ENCODE measurements at places on chromosomes 2 and 18. TPM values are rescaled to one million over a fixed set of nuclear protein-coding genes. Genes with fewer than 3 reads are reported as not detected.

The ACMSD gene
- not detected for total RNA-seq

DNA sequence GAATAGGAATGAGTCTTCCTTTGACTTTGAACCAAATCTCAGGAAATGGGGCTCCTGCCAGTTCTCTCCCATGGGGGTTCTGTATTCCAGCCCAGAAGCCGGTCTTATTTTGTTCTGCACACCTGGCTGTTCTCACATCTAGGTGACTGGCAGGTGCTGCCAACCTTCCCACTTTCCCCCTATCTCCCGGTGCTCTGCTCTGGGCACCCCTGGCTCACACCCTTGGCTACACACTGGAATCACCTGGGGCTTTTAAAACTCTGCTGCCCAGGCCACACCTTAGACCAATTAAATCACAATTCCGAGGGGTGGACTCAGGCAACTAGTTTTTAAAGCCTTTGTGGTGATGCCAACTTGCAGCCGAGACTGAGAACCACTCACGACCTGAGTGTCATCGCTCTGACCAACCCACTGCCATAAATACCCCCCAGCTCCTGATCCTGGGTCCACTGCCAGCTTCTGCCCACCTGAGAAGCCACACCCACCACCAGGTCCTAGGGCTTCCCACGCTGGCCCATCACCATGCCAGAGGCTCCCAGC, 69.2 kb downstream of the KCNF1 start:
- no peak for DNase-seq

- no peak for DNase-seq
These were observed 942.6 kb downstream of the SUCLG1 start for GRCh38 chr2:83516503-83516902.

The NT5C1B gene
- not detected for total RNA-seq

The PPP1R1C gene
- total RNA-seq = not detected

DNA sequence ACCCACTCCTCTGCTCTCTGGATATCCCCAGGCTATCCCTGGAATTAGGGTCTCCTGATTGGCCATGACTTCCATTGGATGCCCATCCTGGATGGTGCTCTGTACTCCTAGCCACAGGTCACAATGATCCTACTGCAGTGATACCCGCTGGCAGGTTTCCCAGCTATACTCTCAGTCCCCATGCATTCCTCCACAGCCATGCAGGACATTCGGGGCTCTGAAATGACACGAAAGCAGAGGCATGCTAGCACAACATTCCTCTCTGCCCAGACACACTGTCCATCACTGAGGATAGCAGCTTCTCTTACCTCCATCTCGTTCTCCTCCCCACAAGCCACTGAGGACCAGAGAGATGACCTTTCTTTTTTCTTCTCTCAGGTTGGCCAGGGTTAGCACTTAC, 51.7 kb upstream of the SPATS2L start:
- no peak for DNase-seq

GRCh38 chr2:182280118-182280517, 146.7 kb downstream of the PDE1A start:
- peak; percentile 10 for DNase-seq

- DNase-seq = no peak
These were observed 7.7 kb upstream of the KCNE4 start for GRCh38 chr2:223044092-223044836.

The C2orf78 gene
- not detected for total RNA-seq

DNA sequence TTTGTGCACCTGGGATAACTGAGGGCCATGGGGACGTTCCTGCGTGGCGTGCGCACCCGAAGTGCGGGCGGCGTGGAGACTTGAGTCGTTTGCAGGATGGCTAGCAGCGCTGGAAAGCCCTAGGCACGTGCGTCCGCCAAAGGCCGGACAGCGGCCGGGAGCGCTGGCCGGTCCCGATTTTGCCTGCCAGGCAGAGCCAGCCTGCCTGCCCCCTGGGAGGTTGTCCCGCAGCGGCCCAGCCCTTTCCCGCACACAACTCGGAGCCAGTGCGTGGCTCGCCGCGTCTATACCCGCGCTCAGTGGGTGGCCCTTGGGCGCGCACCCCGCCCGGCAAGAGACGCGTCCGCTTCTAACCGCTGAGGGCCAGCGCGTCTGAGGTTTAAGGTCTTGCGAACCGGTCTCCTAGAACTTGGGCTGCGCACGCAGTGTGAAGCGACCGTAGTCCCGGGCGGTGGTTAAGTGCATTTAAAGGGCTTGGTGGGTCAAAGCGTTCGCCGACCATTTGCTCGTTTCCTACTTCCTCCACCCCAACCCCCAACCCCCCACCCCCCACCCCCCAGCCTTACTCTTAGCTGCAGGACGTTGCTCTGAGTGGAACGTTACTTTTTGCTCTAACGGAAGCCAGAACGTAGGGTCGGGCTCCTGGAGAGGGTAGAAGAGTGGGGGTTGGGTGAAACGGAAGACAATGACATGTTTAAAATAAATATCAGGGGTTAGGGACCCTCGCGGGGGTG, 627 bp downstream of the CDCA7 start:
- peak; percentile 70 for DNase-seq

- DNase-seq = peak; percentile 88
These were observed 102.4 kb downstream of the CABLES1 start for GRCh38 chr18:23237524-23238151.

- DNase-seq = peak; percentile 47
These were observed 633 bp upstream of the ARMC9 start for GRCh38 chr2:231197706-231198290.

The LHCGR gene
- not detected for total RNA-seq

The COL4A3 gene
- not detected for total RNA-seq

GRCh38 chr2:10016802-10017258, 26.5 kb upstream of the KLF11 start:
- DNase-seq = no peak

GRCh38 chr2:173441222-173441621, 86.5 kb downstream of the CDCA7 start:
- DNase-seq = peak; percentile 35

The HOXD9 gene
- total RNA-seq = 7.0 TPM

DNA sequence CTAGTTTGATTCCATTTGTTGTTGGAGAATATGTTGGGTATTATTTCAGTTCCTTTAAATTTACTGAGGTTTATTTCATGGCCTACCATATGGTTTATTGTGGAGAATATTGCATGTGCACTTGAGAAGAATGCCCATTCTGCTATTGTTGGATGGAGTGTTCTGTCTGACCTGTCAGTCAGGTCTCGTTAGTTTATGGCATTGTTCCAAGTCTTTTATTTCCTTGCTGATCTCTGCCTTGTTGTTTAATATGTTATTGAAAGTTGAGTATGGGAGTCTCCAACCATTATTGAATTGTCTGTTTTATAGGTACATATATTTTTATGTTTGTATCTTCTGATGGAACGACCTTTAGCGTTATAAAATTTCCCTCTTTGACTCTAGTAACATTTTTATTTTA, 86.3 kb downstream of the PTPN4 start:
- no peak for DNase-seq

- no peak for DNase-seq
These were observed 22.7 kb downstream of the CYP20A1 start for GRCh38 chr2:203261326-203262159.

The RRM2 gene
- 23.5 TPM for total RNA-seq

DNA sequence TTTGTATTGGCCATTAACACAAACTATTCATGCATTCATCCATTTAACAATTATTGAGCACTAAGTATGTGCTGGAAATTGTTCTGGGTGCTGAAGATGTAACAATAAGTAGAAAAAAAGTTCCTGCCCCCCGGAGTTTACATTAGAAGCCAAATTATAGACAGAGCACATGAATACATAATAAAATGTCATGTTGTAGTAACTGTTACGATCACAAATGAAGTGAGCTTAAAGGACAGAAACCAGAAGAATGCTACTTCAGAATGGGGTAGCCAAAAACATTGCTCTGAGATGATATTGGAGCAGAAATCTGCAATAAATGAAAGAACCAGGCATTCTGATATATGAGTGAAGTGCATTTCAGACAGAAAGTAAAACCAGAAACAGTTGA, 256.0 kb upstream of the SETBP1 start:
- no peak for DNase-seq

The MYOM1 gene
- total RNA-seq = 0.65 TPM

- no peak for DNase-seq
These were observed 6.0 kb upstream of the NFATC1 start for GRCh38 chr18:79389689-79390088.

The TMEM169 gene
- total RNA-seq = not detected

All from GM23248 (cell line).